ENCODE measurements at places on chromosomes 2 and 18.

DNA sequence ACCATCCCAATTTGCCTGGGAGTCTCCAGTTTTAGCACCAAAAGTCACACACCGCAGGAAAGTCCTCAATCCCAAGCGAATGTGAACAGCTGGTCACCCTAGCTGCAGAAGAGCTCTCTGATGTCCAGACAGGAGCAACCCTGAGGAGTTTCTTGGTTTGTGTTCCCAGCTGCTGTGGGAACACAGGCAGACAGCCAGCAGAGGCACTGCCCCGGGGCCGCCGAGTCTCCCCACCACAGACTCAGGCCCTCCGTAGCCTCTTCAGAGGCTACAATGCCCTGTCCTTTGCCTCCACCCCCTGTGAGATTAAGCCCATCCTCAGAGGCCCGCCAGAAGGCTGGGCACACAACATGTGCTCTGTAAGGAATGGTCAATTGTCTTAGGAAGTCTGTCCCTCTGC, 111.5 kb downstream of the TTC32 start:
- H3K27me3 ChIP-seq: peaks cover 47% of the 10 kb centered on the region
- DNase-seq: no peak
- H3K36me3 ChIP-seq: no peaks in the 10 kb centered on the region
- no peak overlapping the region for H3K4me3 ChIP-seq

DNA sequence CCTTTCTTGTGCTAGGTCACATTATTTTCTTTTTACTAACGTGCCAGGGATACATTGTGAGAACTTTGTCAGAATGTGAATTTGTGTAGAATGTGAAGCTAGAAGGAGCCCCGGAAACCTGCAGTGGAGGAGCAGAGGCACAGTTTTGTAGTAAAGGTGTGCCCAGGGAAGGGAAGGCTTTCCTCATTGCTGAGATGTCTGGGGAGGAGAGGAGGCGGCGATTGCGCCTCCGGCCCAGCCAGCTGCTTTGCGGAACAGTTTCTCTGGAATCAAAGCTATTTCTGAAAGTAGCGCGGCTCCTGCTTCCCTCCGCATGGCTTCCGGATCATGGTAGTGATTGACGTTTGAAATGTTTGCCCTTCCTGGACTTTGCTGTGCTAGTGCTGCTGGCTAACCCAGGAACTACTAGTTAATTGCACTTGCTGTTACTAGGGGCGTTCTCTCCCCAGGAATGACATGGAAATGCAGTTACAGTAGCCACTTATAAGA, 83.1 kb upstream of the RBM44 start:
- H3K36me3 ChIP-seq: no peaks in the 10 kb centered on the region
- peak overlapping the region; percentile 52 for H3K4me3 ChIP-seq
- no peaks in the 10 kb centered on the region for H3K27me3 ChIP-seq
- H3K4me1 ChIP-seq: peaks cover 60% of the 10 kb centered on the region
- DNase-seq: no peak

DNA sequence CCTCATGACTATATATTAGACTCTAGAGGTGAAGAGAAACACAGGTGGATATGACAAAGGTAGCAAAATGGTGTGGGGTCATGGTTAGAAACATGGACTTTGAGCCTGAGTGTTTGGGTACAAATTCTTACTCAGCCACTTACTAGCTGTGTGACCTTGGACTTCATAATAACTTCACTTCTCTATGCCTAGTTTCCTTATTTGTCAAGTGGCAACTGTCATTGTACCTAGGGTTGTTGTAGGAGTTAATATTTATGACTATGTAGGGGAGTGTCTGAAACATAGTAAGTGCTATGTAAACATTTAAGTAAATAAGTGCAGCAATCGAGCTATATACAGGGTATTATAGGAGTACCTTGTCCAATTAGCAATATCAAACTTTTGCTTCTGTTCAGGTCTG, 49.7 kb upstream of the RAPH1 start:
- H3K27ac ChIP-seq: peak overlapping the region; percentile 57
- H3K27me3 ChIP-seq: no peaks in the 10 kb centered on the region
- no peak for DNase-seq

DNA sequence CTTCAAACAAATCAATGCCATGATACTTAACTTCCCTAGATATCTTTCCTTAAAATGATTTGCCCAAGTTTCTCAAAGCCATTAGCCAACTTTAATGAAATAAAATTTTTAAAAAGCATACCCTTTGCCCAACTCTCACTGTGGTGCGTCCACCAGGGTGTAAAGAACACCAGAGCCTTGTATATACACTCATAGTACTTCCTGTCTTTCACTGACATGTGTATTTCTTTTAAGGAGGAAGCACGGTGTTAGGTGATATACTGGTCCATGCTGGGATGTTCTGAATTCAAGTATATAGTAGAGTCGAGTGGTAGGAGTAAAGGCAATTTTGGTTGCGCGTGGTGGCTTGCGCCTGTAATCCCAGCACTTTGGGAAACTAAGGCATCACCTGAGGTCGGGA, 22.7 kb downstream of the AAK1 start:
- no peak for DNase-seq
- no peaks in the 10 kb centered on the region for H3K27me3 ChIP-seq
- H3K4me1 ChIP-seq: peaks cover 25% of the 10 kb centered on the region
- H3K27ac ChIP-seq: no peak overlapping the region
- H3K36me3 ChIP-seq: no peaks in the 10 kb centered on the region
- no peak overlapping the region for H3K4me3 ChIP-seq

- H3K27ac ChIP-seq: peak overlapping the region; percentile 88
- H3K4me1 ChIP-seq: peaks cover 56% of the 10 kb centered on the region
- no peaks in the 10 kb centered on the region for H3K36me3 ChIP-seq
- no peaks in the 10 kb centered on the region for H3K27me3 ChIP-seq
- peak overlapping the region; percentile 12 for H3K4me3 ChIP-seq
Observed at GRCh38 chr2:197229509-197230443, 80.8 kb downstream of the ANKRD44 start.

GRCh38 chr18:34970106-34970505, 71.1 kb upstream of the MAPRE2 start:
- peaks cover 2% of the 10 kb centered on the region for H3K4me1 ChIP-seq
- peaks cover 5% of the 10 kb centered on the region for H3K36me3 ChIP-seq
- DNase-seq: no peak
- H3K4me3 ChIP-seq: no peak overlapping the region

DNA sequence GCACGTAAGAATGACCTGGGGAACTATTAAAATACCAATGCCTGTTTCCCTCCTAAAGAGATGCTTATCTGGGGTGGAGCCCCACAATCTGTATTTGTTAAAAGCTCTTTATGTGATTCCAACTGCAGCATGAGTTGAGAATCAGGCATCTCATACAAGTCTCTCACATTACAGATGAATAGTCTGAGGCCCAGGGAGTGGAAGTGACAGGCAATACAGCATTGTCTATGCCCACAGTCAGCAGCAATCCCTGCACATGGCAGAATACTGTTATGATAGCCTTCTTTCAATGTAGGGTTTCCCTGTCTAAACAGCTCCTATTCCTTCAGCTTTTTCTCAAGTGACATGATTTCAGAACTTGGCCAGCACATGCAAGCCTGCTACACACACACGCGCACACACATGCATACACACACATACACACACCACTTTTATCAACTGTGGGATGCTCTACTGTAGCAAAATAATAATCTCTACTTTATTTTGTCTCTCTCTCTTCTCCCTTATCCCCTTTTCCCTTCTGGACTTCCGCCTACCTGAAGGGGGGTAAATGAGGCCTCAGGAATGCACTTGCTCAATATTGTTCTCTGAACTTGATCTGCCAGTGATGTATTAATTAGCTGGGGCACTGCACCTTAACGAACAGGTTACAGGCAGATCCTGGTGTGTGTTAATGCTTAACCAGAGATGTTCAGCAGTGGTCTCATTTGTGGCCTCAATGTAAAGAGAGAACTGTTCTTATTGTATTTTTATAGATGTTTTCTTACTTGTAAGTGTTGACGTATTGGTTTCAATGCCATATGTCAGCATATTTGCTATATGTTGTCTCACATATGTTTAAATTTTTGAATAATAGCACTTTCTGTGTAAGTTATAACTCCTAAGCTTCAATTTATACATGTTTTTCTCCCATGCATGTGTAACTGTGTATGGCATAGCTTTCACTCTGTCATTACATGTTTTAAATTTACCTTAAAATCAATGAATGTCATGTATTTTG, 116.0 kb downstream of the SETBP1 start:
- no peaks in the 10 kb centered on the region for H3K4me1 ChIP-seq
- H3K36me3 ChIP-seq: no peaks in the 10 kb centered on the region
- no peak overlapping the region for H3K4me3 ChIP-seq
- no peak overlapping the region for H3K27ac ChIP-seq
- peaks cover 11% of the 10 kb centered on the region for H3K27me3 ChIP-seq
- no peak for DNase-seq

DNA sequence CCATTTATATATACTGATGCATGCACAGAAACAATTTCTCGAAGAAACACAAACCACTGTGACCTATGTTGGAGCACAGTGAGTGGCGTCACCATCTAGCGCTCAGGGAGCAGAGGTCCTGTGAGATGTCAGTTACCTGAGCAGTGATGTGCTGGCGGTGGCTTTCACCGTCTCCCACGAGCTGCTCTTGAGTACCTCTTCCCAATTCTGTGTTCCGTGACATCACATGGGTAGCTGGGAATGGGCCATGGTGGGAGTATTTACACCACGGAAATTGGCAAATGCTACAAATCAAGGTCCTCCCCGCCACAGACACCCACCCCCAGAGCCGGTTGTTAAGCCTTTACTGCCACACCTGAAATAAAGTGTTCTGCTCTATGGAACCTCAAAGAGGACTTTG, 24.4 kb downstream of the GBX2 start:
- H3K4me1 ChIP-seq: no peaks in the 10 kb centered on the region
- H3K36me3 ChIP-seq: peaks cover 2% of the 10 kb centered on the region
- peaks cover 46% of the 10 kb centered on the region for H3K27me3 ChIP-seq
- no peak overlapping the region for H3K4me3 ChIP-seq

- no peak for DNase-seq
- peaks cover 2% of the 10 kb centered on the region for H3K36me3 ChIP-seq
- no peak overlapping the region for H3K4me3 ChIP-seq
- H3K27me3 ChIP-seq: no peaks in the 10 kb centered on the region
- no peaks in the 10 kb centered on the region for H3K4me1 ChIP-seq
Observed at GRCh38 chr2:104774631-104775030, 79.3 kb upstream of the POU3F3 start.

GRCh38 chr2:129771418-129772189, 207.9 kb upstream of the RAB6C start:
- H3K27ac ChIP-seq: no peak overlapping the region
- no peaks in the 10 kb centered on the region for H3K36me3 ChIP-seq
- H3K4me3 ChIP-seq: no peak overlapping the region

DNA sequence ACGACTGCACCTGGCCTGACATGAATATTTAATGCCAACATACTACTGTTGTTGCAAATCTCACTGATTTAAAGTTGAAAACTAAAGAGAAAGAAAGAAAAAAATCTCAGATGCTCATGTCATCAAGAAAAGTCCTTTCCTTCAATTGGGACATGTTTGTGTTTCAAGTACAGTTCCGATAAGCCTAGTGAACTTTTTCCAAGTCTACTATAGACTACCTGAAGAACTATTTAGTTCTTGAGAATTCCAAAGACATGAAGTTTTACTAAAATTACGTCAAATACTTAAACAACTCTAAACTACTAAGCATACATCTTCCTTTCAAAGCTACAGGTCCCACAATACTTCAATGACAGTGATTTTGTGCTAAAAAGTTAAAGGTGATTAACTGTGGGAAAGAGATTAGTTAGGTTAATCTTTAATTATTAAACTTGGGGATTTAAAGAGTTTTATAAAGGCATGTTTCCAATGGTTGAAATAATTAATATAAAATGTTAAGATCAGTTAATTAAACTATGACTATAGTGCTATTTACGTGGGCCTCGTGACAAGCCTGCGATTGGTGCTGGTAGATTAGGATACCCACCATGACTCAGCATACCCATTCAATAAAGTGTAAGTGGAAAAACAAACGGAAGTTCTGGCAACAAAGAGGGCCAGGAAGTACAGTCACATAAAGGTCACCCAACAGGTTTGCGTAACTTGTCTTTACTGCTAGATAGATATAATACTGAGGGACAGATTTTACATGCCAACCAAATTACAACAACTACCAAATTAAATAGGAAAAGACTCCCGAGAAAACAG, 55.5 kb downstream of the SEPTIN10 start:
- DNase-seq: no peak
- peaks cover 10% of the 10 kb centered on the region for H3K4me1 ChIP-seq
- H3K27me3 ChIP-seq: peaks cover 23% of the 10 kb centered on the region
- no peak overlapping the region for H3K4me3 ChIP-seq
- peaks cover 13% of the 10 kb centered on the region for H3K36me3 ChIP-seq

- H3K4me3 ChIP-seq: no peak overlapping the region
- no peaks in the 10 kb centered on the region for H3K36me3 ChIP-seq
- peaks cover 78% of the 10 kb centered on the region for H3K27me3 ChIP-seq
Observed at GRCh38 chr2:205771031-205771430, 88.7 kb downstream of the NRP2 start.

- H3K27ac ChIP-seq: peak overlapping the region; percentile 45
- H3K4me3 ChIP-seq: peak overlapping the region; percentile 15
- peaks cover 4% of the 10 kb centered on the region for H3K27me3 ChIP-seq
- no peak for DNase-seq
- peaks cover 14% of the 10 kb centered on the region for H3K4me1 ChIP-seq
- peaks cover 8% of the 10 kb centered on the region for H3K36me3 ChIP-seq
Observed at GRCh38 chr18:63979409-63979920, 9.6 kb downstream of the SERPINB8 start.

- H3K4me1 ChIP-seq: peaks cover 9% of the 10 kb centered on the region
- no peak overlapping the region for H3K4me3 ChIP-seq
- DNase-seq: no peak
- peaks cover 13% of the 10 kb centered on the region for H3K36me3 ChIP-seq
- H3K27ac ChIP-seq: no peak overlapping the region
- no peaks in the 10 kb centered on the region for H3K27me3 ChIP-seq
Observed at GRCh38 chr2:10576456-10576855, 113.3 kb downstream of the NOL10 start.

DNA sequence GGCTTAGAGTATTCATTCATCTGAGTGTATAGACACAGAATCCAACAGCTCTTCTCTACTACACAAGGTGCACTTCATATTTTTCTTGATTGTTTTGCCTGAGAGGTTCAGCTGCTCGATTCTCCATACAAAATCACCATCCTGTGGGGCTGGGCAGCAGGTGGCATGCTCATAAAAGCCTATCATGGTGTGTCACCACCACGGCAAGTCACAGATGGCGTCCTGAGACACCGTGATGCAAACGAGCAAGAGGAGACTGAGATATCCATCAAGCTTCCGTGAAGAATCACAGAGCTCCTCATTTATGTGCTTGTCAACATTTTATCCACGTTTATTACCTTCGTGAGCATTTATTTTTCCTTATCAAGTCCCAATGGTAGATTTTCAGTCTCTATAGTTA, 22.4 kb upstream of the NRP2 start:
- H3K4me1 ChIP-seq: peaks cover 16% of the 10 kb centered on the region
- H3K27ac ChIP-seq: peak overlapping the region; percentile 51
- no peak overlapping the region for H3K4me3 ChIP-seq
- H3K36me3 ChIP-seq: no peaks in the 10 kb centered on the region
- no peak for DNase-seq

DNA sequence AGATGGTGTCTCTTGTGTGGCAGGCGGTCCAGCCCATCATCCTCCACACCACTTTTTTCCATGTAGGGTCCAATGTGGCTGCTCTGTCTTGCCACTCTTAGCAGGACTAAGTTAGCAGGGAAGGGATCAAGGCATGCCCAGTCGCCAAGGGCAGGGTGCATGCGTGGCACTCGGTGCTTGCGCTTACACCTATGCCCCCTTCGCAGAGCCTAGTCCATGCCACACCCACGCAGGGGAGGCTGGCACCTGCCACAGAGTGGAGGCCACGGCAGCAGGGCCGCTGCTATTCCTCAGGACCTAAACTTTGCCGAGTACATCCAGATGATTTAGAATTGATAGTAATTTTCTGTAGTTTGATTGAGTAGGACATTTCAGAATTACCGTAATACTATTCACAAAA, 59.5 kb downstream of the RALBP1 start:
- H3K4me1 ChIP-seq: peaks cover 4% of the 10 kb centered on the region
- no peaks in the 10 kb centered on the region for H3K27me3 ChIP-seq
- H3K4me3 ChIP-seq: no peak overlapping the region
- H3K27ac ChIP-seq: no peak overlapping the region
